ENCODE measurements at places on chromosomes 1 and 21. TPM values are rescaled to one million over a fixed set of nuclear protein-coding genes. Genes with fewer than 3 reads are reported as not detected.

PDPN gene
- not detected for total RNA-seq

MCOLN3 gene
- total RNA-seq, result 0.72 TPM

GRIK1 gene
- total RNA-seq, result not detected

NPR1 gene
- total RNA-seq, result 0.83 TPM

S100A7A gene
- total RNA-seq, result not detected

SLC9C2 gene
- 1.4 TPM for total RNA-seq

ZNF644 gene
- 83.1 TPM for total RNA-seq

- no peak for DNase-seq
Observed at GRCh38 chr1:227559926-227560325, 3.4 kb upstream of the ZNF678 start.

DNA sequence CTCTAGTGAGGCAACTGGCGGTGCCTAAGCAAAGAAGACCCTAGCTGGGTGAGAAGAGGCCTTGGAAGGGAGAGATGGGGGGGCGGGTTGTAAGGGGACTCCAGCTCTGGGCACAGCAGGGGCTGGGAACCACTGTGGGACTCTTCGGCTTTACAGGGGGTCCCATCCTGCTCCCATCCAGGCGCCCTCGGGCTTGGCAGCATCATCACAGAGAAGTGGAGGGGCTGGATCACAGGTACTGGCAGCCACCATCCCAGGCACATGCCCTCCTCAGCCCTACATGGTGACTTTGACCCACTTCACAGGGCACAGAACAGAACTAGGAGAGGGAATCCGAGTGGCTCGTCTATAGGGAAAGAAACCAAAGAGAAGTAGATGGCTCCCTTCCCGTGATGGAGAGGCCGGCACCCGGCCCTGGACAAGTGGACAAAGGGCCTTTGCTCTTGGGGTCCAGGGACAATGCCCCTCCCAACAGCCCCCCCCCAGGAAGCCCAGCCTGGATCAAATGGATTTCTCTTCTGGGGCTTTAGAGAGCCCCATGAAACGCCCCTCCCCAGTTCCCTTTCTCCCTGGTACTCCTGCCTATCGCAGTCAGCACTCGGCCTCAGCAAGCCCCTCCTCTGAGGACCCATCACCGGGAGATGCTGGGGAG lies 54.0 kb upstream of the ECE1 start:
- peak; percentile 77 for DNase-seq

DNA sequence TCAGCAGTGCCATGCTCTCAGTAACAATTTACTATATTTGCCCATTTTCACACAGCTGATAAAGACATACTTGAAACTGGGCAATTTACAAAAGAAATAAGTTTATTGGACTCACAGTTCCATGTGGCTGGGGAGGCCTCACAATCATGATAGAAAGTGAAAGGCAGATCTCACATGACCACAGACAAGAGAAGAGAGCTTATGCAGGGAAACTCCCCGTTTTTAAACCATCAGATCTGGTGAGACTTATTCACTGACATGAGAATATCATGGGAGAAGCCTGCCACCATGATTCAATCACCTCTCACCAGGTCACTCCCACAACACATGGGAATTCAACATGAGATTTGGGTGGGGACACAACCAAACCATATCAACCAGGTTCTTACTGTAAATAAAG lies 112.1 kb upstream of the C1orf87 start:
- no peak for DNase-seq

DNA sequence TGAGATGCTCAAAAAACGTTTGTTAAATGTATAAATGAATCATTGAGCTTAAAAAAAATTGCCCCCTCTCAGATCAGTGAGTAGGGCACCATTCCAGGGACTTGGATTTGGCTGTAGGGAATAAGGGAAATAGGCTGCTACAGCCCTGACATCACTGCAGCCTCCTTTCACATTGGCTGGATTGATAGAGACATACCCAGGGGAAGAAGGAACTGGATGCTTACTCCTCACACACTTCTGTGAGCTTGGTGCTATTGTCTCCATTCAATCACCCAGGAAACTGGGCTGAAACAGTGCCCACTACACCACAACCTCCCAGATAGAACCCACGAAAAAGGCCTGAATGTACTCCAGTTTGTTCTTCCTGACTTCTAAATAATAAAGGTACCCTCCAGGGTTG lies 87.2 kb downstream of the TGFBR3 start:
- DNase-seq, result no peak

GRCh38 chr21:33155422-33155821 lies 74.3 kb upstream of the IFNAR2 start:
- DNase-seq, result no peak

DNA sequence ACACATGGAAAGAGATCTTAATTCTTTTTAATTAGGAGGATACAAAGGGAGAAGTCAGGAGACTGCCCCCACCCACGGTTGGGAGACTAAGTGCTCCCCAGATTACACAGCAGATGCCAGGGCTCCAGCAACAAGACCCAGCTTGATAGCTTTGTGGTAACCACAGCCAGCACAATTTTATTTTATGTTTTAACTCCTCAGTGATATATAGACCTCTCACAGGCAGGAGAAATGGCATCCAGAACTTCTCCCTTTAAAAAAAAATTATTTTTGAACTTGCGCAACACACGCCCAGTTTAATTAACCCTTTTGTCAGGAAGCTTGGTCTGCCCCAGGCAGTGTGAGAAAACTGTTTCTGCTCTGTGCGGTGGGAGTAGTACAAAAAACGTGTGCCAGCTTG lies 62.6 kb upstream of the ACOT11 start:
- no peak for DNase-seq

- no peak for DNase-seq
Observed at GRCh38 chr1:81812712-81813111, 12.0 kb downstream of the ADGRL2 start.

GRCh38 chr1:203271018-203271743 lies 34.1 kb upstream of the BTG2 start:
- DNase-seq, result peak; percentile 90

GRCh38 chr21:25508364-25508763 lies 98.9 kb downstream of the MRPL39 start:
- no peak for DNase-seq

DNA sequence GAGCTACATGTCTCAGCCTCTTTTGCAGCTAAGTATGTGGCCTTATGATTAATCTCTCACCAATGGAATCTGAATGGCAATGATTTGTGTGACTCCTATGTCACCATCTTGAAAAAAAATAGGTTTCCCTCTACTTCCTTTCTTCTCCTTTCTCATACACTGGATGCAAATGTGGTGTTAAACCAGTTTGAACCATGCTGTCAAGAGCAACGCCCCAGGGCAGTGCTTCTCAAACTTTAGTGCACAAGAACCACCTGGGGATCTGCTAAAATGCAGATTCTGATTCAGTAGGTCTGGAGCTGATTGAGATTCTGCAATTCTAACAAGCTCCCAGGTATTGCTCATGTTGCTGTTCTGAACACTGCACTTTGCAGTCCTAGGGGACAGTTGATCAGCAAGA lies 44.7 kb upstream of the ZNF644 start:
- DNase-seq, result no peak

DNA sequence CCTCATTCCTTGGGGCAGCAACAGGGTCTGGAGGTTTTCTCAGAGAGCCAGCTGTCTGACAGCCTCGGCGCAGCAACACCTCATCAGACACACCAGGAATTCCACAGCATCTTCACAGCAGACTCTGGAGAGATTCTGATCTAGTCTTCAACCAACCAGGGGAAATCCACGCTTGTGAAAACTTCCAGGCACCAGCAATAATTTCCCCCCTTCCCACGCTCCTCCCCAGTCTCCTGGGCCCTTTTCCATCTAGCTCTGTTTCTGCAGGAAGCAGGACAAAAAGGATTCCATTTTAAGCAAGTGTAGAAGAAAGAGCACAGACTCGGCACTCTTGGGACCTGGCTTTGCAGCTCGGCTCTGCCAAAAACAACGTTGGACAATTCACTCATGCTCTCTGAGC lies 44.3 kb upstream of the CAPZB start:
- no peak for DNase-seq
